ENCODE measurements at places on chromosomes 13 and 19.
A peak's percentile ranks its signal among the peaks of the same experiment; 100 is the strongest.

DNA sequence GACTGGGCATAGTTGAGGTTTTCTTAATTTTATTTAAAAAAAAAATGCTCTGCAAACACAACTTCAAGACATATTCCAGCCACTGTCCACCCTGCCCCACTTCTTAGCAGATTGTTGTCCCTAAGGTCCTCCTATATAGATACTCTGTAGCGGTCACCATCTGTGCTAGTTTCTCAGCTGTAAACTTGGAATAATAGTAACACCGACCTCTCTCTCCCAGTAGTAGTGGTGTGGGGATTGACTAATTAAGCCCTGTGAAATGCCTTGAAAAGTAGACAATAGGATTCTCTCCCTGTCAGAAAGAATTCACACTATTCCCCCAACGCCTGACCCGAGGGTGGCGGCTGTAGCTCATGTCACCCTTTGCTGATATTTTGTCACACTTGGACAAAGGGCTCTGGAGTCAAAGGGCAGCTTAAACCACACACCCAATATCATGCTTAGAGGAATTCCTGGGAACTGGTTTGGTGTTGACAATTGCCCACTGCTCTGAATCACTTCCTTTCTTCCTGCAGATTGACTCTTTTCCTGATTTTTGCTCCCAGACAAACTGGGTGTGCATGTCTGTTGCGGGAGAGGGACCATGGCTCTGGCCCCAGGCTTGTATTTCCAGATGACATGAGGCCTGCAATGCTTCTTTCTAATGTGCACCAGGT is 9.2 kb upstream of the SERP2 start:
- peak; percentile 68 for DNase-seq
- H3K27ac ChIP-seq = peak overlapping the region; percentile 9
- no peaks in the 10 kb centered on the region for H3K27me3 ChIP-seq
- peaks cover 10% of the 10 kb centered on the region for H3K4me1 ChIP-seq
- H3K36me3 ChIP-seq = no peaks in the 10 kb centered on the region

- no peak for DNase-seq
- no peaks in the 10 kb centered on the region for H3K36me3 ChIP-seq
- H3K27me3 ChIP-seq = peaks cover 45% of the 10 kb centered on the region
- peaks cover 20% of the 10 kb centered on the region for H3K4me1 ChIP-seq
- H3K4me3 ChIP-seq = peak overlapping the region; percentile 73
Measured at GRCh38 chr13:36431204-36432105, 840 bp upstream of the CCNA1 start.

- H3K27me3 ChIP-seq = no peaks in the 10 kb centered on the region
- no peak for DNase-seq
- H3K4me1 ChIP-seq = no peaks in the 10 kb centered on the region
- H3K36me3 ChIP-seq = no peaks in the 10 kb centered on the region
- no peak overlapping the region for H3K4me3 ChIP-seq
Measured at GRCh38 chr19:13652810-13653590, 111.3 kb upstream of the MRI1 start.

DNA sequence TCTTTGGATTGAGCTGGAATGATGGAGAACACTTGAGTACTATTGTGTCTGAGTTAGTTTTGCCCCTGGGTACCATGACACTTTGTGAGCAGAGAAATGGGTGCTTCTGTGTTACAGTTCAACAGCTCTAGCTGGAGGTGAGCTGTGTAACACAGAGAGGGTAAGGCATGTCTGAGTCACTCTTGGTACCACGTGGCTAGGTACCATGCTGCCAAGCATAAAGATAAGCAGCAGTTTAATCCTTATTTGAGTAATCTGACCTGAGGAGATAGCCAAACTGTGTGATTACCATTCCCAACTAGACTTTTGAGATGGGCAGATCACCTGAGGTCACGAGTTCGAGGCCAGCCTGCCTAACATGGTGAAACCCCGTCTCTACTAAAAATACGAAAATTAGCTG is 122.0 kb downstream of the OLFM4 start:
- no peaks in the 10 kb centered on the region for H3K27me3 ChIP-seq
- H3K27ac ChIP-seq = no peak overlapping the region
- no peaks in the 10 kb centered on the region for H3K36me3 ChIP-seq
- no peak overlapping the region for H3K4me3 ChIP-seq

- H3K4me1 ChIP-seq = peaks cover 6% of the 10 kb centered on the region
- no peak overlapping the region for H3K4me3 ChIP-seq
- peak; percentile 95 for DNase-seq
- H3K27ac ChIP-seq = peak overlapping the region; percentile 41
Measured at GRCh38 chr13:50244713-50245574, 229.7 kb downstream of the KCNRG start.

DNA sequence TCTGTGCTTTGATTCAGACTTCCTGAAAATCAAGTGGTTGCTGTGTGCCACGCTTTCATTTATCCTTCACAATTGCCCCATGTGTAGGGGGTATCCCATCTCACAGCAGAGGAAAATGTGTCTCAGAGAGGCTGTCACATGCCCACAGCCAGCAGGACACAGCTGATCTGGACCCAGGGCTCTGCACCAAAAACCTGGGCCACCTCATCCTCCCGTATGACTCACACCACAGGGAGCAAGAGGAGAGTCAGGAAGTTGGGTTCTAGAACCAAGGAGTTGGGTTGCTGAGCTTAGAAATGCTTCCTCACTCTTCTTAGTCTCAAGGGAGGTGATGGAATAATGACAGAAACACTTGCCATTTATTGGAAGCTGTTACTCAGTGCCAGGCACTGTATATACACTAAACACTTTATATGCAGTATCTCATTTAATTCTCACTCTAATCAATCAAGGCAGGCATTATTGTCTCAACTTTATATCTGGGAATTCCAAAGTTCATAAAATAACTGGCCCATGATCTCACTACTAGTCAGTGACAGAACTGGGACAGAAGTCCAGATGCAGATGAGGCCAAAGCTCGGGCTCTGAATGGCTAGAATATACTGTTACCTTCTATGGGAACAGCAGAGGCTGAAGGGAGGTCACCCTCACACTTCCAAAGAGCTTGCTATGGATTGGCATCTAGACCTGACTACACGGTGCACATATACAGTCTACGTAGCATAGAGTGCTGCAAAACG is 47.7 kb upstream of the ATP12A start:
- no peak overlapping the region for H3K4me3 ChIP-seq
- H3K27ac ChIP-seq = no peak overlapping the region
- peak; percentile 25 for DNase-seq
- H3K36me3 ChIP-seq = no peaks in the 10 kb centered on the region
- peaks cover 1% of the 10 kb centered on the region for H3K27me3 ChIP-seq
- H3K4me1 ChIP-seq = no peaks in the 10 kb centered on the region

- no peak overlapping the region for H3K4me3 ChIP-seq
- peaks cover 58% of the 10 kb centered on the region for H3K27me3 ChIP-seq
- H3K4me1 ChIP-seq = peaks cover 4% of the 10 kb centered on the region
Measured at GRCh38 chr19:29578349-29578748, 27.7 kb upstream of the POP4 start.

GRCh38 chr13:72716776-72717175 is 10.7 kb downstream of the MZT1 start:
- DNase-seq = peak; percentile 37
- H3K27me3 ChIP-seq = no peaks in the 10 kb centered on the region
- no peaks in the 10 kb centered on the region for H3K4me1 ChIP-seq
- H3K27ac ChIP-seq = peak overlapping the region; percentile 21
- peaks cover 63% of the 10 kb centered on the region for H3K36me3 ChIP-seq
- no peak overlapping the region for H3K4me3 ChIP-seq

DNA sequence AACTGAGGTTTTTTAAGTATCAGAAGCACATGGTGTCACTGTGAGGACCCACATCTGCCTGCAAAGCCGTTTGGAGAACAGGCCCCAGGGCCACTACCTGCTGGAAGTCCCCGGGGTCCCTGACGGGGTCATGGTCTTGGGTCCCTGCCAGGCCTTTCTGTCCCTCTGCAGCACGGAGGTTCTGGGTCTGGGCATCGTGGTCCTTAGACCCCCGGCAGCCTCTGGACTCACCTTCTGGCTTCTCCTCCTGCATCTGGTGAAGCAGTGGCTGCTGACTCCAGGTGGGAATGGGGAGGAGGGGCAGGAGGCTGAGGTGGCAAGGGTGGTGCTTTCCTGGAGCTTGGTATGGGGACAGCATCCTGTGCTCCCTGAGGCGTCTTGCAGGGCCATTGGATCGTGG is 198.6 kb downstream of the TEX29 start:
- H3K27ac ChIP-seq = no peak overlapping the region
- H3K27me3 ChIP-seq = no peaks in the 10 kb centered on the region
- no peak overlapping the region for H3K4me3 ChIP-seq
- no peaks in the 10 kb centered on the region for H3K4me1 ChIP-seq
- DNase-seq = no peak

DNA sequence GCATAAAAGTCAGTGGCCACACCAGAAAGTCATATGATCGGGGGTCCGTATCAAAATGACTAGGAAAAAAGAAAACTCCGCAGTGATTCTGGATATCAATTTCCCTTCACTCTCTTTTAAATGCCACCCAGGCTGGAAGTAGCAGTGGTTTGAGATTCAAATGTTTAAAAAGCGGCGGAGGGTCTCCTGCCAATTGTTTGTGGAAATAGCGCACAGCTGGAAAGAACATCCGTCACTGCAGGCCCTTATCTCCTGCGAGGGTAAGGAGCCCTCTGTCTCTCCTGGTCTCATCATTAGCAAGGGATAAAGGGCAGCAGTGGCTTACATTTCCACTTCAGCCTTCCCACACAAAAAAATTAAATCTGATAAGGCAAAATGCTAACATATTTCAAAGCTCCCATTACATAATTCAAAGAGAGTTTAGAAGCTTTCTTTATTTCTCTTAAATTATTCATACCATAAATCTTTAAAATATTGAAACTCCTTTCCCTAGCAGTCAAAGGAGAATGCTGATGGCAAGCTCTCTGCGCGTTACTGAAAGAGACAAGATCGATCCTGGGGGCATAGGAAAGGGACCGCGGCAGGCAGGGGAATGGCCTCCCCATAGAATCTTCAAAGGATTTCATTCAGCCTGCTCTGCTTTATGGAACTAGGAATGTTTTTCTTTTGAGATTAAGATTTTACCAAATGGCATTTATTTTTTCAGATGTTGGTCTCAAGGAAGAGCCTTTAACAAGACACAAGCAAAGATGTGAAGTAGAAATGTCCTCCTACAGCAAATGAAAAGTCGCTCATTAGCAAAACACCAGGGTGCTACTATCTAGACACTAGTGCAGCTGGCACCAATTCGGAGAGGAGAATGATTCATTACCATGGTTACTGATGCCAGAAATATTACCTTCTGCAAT is 35.0 kb downstream of the AMER2 start:
- no peak overlapping the region for H3K27ac ChIP-seq
- no peaks in the 10 kb centered on the region for H3K36me3 ChIP-seq
- no peaks in the 10 kb centered on the region for H3K4me1 ChIP-seq
- H3K4me3 ChIP-seq = no peak overlapping the region
- peaks cover 19% of the 10 kb centered on the region for H3K27me3 ChIP-seq

DNA sequence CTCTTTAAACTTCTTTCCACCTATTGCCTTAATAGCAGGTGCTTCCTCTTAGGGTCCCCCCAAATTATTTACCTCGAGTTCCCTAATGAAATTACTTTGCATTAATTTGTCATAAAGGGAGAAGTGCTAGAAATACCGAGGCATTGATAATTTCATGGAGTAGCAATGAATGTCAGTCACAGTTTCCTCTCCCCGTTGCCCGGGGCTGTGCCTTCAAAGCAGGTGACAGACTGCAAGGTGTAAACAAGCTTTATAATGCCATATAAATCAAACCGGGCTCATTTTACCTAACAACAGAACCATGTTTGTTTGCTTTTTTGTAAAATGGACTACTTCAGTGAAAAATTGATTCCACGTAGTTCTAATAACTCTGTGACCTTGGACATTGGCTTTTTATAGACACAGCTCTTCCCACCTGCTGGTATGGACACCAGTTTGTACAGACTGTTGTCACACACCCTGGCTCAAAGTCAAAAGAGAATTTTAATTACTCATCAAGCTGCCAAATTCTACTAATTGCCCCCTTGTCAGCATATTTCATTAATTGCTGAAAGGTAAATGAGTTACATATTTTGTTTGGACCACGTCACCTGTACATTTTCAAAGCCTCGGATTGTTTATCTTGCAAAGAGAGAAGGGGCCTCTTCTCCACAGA is 171.1 kb downstream of the STK24 start:
- no peak for DNase-seq
- no peaks in the 10 kb centered on the region for H3K27me3 ChIP-seq
- H3K36me3 ChIP-seq = peaks cover 39% of the 10 kb centered on the region
- no peak overlapping the region for H3K4me3 ChIP-seq
- no peak overlapping the region for H3K27ac ChIP-seq
- H3K4me1 ChIP-seq = no peaks in the 10 kb centered on the region

DNA sequence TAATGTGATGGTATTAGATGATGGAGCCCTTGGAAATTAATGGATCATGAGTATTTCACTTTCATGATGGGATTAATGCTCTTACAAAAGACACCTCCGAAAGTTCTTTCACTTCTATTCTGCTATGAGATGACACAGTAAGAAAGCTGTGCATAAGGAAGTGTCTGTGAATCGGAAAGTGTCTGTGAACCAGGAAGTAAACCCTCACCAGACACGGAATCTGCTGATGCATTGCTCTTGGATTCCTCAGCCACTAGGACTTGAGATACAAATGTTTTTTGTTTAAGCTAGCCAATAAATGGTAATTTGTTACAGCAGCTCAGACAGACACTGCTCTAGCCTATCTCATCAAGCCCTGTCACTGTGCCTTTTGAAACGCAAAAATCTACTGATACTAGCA is 440.4 kb upstream of the PRR20A start:
- no peaks in the 10 kb centered on the region for H3K4me1 ChIP-seq
- H3K36me3 ChIP-seq = no peaks in the 10 kb centered on the region
- H3K27me3 ChIP-seq = no peaks in the 10 kb centered on the region

DNA sequence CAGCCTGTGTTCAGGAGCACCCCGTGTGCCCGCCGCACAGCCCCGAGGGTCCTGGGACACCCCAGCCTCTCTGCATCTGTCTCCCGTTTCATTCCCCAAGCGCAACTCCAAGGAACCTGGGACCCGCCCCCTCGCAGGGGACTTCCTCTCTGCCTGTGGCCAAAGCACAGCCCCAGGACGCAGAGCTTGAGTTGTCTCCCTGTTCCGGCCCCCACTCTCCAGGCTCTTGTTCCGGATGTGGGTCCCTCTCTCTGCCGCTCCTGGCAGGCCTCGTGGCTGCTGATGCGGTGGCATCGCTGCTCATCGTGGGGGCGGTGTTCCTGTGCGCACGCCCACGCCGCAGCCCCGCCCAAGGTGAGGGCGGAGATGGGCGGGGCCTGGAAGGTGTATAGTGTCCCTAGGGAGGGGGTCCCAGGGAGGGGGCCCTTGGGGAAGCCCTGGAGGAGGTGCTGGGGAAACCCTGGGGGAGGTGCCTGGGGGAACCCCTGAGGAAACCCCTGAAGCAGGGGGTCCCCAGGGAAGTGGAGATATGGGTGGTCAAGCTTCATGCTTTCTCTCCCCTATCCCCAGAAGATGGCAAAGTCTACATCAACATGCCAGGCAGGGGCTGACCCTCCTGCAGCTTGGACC is 1.3 kb downstream of the HCST start:
- peak overlapping the region; percentile 20 for H3K4me3 ChIP-seq
- no peaks in the 10 kb centered on the region for H3K36me3 ChIP-seq
- H3K4me1 ChIP-seq = peaks cover 23% of the 10 kb centered on the region
- H3K27ac ChIP-seq = no peak overlapping the region
- peak; percentile 83 for DNase-seq
- no peaks in the 10 kb centered on the region for H3K27me3 ChIP-seq

Data from mesenchymal stem cell (in vitro differentiated cells and primary cell).